ENCODE measurements at places on chromosomes 7 and 10.

DNA sequence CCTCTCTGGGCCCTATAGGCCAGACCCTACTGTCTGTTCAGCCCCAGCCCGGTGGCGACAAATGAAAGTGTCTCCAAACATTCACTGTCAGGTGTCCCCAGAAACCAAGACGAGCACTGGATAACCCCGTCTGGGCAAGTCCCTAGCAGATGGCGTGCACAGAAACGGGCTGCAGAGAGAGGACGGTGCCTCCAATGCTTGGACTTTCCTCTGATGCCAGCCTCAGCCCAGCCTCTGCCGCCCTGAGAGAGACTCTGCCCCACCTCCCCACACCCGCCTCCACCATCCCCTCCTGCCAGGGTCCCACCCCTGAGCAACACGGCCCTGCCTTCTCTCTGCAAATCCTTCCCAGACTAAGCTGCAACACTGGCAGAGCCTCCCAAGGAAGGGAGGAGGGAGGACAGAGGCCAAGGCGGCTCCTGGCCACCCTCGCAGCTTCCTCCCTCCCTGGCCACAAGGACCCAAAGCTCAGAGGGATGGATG is 7.4 kb upstream of the LFNG start:
- no peak for DNase-seq

DNA sequence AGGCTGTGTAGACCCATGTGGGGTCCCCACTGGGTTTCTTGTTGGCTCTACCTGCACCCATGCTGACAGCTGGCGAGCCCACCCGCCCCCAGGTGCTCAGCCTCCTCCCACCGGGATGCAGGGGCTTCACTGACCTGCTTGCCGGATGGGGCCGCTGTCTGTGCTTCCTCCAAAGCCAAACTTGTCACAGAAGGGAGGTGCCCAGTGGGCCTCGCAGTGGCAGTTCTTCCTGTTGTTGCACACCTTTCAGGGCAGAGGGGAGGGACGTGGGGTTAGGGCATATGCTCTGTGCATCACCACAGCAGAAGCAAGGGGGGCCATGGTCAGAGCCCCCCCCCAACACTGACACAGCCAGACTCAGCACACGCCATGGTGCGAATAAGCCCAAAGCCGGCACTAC is 146.5 kb downstream of the FANK1 start:
- no peak for DNase-seq

- DNase-seq = no peak
Measured at GRCh38 chr7:66727058-66727457, 13.5 kb upstream of the RABGEF1 start.

GRCh38 chr10:80443531-80443974 is 10.6 kb upstream of the TSPAN14 start:
- DNase-seq = no peak
